ENCODE measurements at places on chromosomes 2 and 18.

GRCh38 chr2:23925702-23926289, 1.1 kb downstream of the ATAD2B start:
- peak; percentile 17 for DNase-seq

DNA sequence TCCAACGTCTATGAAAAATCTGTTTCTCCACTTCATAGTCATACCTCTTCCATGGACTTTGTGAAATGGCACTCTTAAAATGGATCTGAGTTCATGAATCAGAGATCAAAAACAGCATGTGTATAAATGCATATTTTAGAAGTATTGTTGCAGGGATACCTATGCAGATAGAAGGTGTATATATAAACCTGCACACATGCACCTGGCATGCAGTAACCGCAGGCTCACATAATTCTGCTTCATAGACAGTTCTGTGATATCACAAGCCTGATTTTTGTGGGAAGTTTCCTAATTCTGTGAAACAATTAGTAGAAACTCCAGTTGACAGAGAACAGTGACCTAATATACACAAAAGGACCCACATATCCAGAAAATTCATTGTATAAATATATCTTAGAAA, 421.7 kb downstream of the TGIF1 start:
- no peak for DNase-seq

- DNase-seq = no peak
Observed at GRCh38 chr2:13227578-13227977, 510.8 kb downstream of the TRIB2 start.

GRCh38 chr2:1051075-1051474, 100.4 kb downstream of the SNTG2 start:
- DNase-seq = no peak

DNA sequence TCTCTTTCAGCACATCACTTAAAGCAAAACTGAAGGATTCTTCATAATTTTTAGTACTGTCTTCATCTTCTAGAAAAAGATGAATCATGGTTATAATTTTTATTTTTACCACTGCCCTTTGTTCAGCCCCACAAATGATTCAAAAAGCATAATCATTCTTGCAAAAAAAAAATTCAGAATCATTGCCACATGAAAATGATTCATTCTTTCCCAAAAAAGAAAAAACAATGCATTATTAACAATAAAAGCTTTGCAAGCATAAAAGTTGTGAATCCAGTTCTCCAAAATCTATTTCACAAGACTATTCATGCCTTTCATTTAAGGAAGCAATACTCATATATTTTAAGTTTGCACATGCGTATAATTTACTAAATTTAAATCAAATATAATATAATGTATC, 204.8 kb downstream of the RBM43 start:
- no peak for DNase-seq

- DNase-seq = no peak
Observed at GRCh38 chr2:163374282-163374681, 361.5 kb downstream of the FIGN start.

DNA sequence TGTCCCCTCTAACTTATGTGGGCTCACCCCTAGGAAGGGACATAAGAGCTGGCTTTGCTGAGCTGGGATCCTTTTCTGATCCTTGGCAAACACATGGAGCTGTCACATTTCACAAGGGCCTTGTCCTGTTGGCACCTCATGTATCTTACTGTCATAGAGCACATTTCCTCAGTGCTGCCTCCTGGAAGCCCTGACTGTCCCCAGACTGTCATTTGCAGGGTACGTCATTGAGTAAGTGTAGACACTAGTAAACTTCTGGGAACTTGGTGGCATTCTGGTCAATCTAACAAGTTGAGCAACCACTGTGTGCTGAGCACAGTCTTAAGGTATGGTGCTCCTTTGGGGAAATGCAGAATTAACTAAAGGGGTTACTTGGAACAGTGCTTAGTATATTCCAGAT, 94.5 kb upstream of the IL1R2 start:
- no peak for DNase-seq

DNA sequence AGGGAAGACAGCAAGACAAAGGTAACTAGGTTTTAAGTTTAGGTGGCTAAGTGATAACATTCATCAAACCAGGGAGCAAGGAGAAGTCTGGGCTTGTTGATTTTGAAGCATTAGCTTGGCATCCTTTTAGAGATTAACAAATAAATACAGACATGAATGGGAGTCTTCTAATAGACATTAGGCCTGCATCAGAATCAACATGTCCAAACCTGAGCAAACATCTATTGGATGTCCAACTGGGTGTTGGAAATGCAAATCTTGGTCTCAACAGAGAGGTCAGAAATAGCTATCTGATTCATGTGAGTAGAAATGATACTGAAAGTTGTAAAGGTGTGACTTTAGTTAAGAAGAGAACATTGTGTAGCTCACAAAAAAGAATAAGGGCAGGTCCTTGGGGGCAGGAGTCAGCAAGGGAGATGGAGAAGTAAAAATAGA, 85.5 kb upstream of the RND3 start:
- DNase-seq = no peak

DNA sequence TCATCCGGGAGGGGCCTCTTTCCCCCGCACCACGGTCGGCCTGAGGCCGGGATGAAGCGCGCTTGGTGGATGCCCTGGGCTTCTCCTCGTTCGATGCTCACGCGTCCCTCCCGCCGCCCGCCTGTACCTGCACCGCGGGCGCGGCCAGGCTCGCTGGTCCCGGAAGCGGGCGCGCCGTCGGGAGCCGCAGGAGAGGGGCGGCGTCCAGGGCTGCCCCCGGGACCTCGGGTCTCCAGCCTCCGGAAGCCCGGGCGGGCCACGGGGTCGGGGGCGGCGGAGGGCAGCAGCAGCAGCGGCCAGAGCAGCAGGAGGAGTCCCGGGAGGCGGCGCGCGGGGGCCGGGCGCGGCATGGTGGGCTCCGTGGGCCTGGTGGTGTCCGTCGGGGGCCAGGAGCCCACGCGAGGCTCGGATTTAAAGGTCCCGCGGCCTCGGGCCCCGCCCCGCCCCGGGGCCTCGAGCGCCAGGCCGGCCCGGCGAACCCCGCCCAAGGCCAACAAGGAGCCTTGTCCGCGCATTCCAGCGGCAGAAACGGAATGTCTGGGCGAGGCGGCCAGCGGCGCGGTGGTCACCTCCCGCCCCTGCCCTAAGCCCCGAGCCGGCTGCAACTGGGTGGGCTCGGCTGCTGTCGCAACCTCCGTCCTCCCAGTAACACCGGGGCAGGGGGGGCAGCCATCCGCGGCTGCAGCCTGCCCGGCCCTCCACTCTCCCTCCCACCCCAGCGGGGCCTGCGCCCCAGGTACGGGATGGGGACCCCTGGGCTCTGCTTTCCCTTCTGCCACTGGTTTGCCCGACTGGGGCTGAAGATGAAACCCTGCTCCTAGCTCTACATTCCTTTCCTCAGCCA, at the start of gene MATN3:
Gene MATN3, minus strand, starts transcription at position 387 of the 844 bp plus-strand sequence. Its CDS starts 37 bp downstream, at position 350.
- no peak for DNase-seq

- no peak for DNase-seq
Observed at GRCh38 chr2:192146069-192147015, 48.4 kb downstream of the TMEFF2 start.

All from activated T-helper 1 cell treated with anti-CD3 and anti-CD28 coated beads, Interleukin-2, amount 50 U/mL, for 16 hours (primary cell).